Immature natural killer cell (primary cell): ENCODE measurements at places on chromosomes 13 and 19.

DNA sequence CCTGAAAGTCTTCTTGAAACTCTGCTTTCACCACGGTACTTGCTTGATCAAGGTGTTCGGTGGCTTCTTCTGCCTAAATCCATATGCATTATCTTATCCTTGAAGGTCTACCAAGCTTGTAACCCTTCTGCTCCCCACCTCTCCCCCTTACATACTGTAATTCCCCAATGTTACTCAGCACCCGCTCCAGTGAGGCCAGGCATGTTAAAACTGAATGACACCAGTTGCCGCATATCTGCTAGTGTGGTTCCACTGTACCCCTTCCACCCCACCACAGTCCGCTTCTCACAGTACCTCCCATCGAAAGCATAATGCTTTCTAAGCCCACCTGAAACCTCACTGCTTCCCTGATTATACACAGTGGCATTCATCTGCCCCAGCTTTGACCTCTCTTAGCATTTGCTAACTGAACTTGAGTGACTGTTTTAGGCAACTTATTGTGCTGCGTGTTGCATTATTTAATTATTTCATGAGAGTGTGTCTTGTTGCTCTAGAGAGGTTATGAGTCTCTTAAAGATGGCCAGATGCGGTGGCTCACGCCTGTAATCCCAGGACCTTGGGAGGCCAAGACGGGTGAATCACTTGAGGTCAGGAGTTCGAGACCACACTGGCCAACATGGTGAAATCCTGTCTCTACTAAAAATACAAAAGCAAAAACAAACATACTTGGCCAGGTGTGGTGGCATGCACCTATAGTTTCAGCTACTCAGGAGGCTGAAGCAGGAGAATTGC is 87.6 kb upstream of the MBNL2 start:
- no peak for DNase-seq

DNA sequence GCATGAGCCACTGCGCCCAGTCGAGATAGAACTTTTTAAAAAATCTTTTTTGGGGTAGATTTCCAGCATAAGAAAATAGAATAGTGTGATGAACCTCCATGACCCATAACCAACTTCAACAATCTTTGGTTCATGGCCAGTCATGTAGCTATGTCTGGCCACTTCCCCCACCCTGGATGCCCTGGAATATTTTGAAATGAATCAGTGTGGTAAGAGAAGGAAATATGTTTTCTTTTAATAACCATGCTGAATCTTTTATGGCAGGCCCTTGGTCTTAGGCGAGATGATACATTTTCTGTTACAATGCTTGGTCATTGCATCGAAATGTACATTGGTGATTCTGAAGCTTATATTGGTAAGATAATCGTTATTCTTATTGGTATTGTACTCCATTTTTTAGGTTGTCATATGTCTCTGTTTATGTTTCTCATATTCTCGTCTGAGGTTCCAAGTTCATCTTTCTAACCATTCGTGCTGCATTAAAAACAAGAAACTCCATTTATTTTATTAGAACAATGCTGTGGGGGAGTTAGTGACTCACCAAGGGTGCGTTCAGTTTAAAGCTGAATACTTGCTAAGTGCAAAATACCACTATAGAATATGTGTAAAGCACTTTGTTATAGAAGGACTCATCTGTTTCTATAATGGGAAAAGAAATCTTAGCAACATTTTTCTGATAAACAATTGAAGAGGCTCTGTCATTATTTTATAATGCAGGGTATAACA is 16.4 kb upstream of the UPF3A start:
- no peak for DNase-seq

DNA sequence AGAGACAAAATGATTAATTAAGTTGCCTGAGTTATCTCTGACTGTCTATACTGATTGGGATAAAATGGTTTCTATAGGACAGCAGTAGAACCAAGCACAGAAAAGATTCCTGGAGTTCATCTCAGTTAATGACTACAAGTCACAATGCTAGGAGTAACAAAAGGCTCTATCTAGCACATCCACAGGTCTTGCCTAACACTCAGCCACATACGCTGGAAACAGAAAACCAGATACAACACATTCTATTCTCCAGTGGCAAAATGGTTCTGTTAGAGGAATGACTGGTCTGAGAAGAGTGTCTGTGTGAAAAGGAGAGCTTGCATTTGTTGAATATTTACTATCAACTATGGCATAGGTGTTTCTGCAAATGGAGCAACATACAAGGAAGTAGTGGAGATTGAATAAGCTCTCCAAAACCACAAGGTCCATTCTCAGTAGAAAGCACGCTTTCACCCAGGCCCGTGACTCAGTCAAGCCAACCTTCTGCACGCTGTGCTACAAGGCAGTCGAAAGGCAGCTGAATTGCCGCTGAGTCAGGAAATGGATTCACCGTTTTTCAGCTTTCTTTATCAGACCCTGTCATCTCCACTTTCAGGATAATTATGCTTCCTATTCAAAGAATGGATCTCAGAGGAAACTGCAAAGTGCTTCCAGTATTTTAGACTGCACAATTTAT is 761.5 kb downstream of the EFNB2 start:
- no peak for DNase-seq

- DNase-seq = no peak
Measured at GRCh38 chr19:47179653-47180310, 49.1 kb downstream of the SAE1 start.

DNA sequence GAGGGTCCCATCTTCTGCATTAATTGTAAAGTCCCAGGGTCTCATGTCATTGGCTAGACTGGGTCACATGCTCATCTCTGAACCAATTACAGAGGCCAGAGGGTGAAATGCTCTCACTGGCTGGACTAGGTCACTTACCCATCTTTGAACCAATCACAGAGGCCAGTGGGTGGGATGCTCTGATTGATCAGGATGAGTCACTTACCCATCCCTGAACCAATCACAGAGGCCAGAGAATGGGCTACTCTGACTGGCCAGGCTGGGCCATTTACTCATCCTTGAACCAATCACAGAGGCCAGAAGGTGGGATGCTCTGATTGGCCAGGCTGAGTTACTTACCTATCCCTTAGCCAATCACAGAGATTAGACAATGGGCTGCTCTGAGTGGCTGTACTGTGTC is 5.3 kb downstream of the MISP start:
- DNase-seq = no peak

- DNase-seq = no peak
Measured at GRCh38 chr13:111460548-111461444, 140.4 kb downstream of the TEX29 start.

DNA sequence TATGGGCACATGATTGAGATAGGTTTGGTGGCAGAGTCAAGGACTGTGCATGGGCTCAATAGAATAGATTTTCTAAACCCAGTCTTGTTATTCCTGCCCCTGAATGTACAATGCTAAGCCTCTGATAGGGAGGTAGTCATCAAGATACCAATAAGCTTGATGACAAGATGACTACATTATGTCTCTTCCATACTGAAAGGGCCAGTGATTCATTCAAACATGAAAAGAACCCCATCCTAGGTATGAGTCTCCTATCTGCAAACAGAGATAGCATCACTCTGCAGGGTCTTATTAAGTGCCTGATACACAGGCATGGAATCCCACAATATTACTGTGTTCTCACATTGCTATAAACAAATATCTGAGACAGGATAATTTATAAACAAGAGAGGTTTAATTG is 40.3 kb upstream of the UFM1 start:
- no peak for DNase-seq

- no peak for DNase-seq
Measured at GRCh38 chr13:25493931-25494640, 122.3 kb downstream of the ATP8A2 start.

DNA sequence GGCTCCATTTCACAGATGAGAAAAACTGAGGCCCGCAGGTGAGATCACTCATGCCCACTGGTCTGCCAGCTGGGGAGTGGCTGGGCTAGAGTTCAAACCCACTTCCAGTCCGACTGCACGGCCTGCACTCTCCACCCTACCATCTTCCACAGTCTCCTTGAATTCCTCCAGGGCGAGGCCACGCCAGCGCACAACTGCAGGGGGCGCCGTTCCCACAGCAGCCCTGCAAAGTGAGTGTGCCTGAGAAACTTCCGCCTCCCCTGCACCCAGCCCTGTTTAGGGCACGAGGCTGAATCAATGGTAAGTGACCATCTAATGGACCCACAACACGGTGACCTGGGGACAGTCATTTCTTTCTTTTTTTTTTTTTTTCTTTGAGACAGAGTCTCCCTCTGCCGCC is 829 bp upstream of the ATCAY start:
- no peak for DNase-seq

GRCh38 chr19:15393963-15394362 is 14.4 kb upstream of the AKAP8 start:
- DNase-seq = no peak

GRCh38 chr13:42328672-42329071 is 56.7 kb downstream of the AKAP11 start:
- no peak for DNase-seq
